ENCODE measurements at places on chromosomes 5 and 9. TPM values are rescaled to one million over a fixed set of nuclear protein-coding genes. Genes with fewer than 3 reads are reported as not detected.
A peak's percentile ranks its signal among the peaks of the same experiment; 100 is the strongest.

- DNase-seq, result no peak
Measured at GRCh38 chr5:174325961-174326360, 280.5 kb downstream of the NSG2 start.

GRCh38 chr9:134339183-134339806 lies 13.0 kb downstream of the RXRA start:
- DNase-seq, result no peak

OGN gene
- 32.1 TPM for total RNA-seq

- no peak for DNase-seq
Measured at GRCh38 chr5:154547551-154547950, 69.5 kb upstream of the HAND1 start.

DNA sequence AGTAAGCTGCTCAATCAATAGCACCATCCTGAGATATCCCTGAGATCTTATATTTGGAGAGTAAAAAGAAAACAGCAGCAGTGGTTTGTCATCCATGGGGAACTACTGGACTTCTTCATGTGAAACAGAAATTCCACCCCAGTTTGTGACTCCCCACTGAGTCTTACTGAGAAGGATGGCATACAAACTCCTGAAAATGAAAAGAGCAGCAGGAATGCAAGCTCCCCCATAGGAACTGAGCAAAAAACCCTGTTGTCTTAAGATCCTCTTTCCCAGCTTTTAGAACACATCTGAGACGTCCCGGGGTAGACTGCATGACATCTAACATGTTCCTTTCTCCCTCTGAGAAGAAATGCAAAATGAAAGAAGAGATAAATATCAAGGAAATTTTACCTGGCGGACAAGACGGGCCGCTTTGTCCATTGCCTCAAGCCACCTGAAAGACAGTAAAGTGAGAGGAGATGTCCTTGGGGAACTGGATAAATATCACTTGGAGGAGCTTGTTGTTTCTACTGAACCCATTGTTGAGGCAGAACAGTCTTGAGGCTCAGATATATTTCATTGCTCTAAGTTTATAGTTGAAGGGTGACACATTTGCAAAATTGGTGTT lies 117.1 kb downstream of the NUDT12 start:
- DNase-seq, result no peak

GRCh38 chr5:39399135-39400036 lies 25.4 kb downstream of the DAB2 start:
- no peak for DNase-seq

PCDHGC3 gene
- 37.0 TPM for total RNA-seq

ACSL6 gene
- total RNA-seq, result 5.6 TPM

GRCh38 chr9:123484130-123484529 lies 128.1 kb downstream of the CRB2 start:
- DNase-seq, result no peak

GPR107 gene
- total RNA-seq, result 29.5 TPM

- peak; percentile 73 for DNase-seq
Measured at GRCh38 chr9:119004618-119004990, 364.6 kb downstream of the BRINP1 start.

- DNase-seq, result no peak
Measured at GRCh38 chr9:13090628-13091027, 188.9 kb downstream of the MPDZ start.

- no peak for DNase-seq
Measured at GRCh38 chr9:120394058-120394669, 185.8 kb downstream of the CDK5RAP2 start.

DNA sequence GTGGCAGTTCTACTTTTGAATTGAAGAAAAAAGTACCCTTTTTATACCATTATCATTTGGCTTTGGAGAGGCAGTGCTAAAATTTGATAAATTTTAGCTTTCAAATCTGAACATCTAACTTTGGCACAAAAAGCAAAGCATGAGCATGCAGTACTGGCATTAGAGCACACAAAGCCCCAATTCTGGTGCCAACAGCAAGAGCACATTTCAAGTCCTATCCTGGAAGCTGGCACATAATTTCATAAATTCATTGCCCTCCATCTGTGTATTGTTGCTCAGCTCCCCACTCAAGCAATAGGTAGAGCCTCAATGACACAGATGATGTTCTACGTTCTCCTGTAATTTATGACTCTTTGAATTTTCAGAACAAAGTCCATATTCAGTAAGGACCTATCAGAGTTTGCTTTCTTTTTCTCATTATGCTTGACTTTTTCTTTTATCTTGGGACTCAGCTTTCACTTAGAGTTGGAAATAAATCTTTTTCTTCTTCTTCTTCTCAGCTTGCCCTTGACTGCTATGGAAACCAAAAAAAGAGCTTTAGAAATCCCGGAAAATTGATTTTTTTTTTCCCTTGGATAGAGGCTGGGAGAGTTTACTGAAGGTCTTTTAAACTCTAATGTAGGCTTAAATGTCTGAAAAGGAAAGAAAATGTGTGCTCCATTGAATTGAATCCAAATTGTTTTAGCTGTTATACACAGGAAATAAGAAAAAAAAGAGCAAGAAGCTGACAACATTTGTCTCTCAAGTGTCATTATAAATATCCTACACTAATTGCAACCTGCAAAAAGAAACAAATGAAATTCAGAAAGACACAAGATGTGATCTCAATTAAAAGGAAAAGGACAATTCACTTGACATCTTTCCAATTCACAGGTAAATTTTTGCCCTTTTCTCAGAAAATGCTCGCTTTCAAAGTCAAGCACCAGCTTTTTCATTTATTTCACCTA lies 380.8 kb upstream of the CDH18 start:
- DNase-seq, result no peak

- DNase-seq, result no peak
Measured at GRCh38 chr5:136101884-136102283, 30.8 kb upstream of the SMAD5 start.

DNA sequence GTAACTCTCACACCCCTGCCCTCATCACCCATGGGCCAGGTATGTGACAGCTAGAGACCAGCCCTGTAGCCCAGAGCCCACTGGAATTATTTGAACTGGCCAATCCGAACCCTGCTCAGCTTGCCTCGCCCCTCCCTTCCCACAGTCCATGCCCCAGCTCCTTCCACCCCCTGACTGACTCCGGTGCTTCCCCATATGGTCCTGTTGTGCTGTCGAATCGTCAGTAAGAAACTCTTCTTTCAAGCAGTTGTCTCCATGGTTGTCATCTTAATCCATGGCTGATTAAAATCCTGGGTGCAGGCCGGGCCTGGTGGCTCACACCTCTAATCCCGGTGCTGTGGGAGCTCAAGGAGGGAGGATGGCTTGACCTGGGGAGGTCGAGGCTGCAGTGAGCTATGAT lies 118.5 kb downstream of the COL23A1 start:
- DNase-seq, result no peak

FLT4 gene
- 3.3 TPM for total RNA-seq

DMRT3 gene
- not detected for total RNA-seq

LRRC19 gene
- total RNA-seq, result not detected

GRCh38 chr9:136707849-136708517 lies 4.4 kb upstream of the DIPK1B start:
- no peak for DNase-seq

PCDHB9 gene
- 1.7 TPM for total RNA-seq

- DNase-seq, result no peak
Measured at GRCh38 chr5:171242521-171242920, 66.5 kb upstream of the TLX3 start.

GRCh38 chr9:120913647-120914264 lies 12.8 kb downstream of the TRAF1 start:
- no peak for DNase-seq

DNA sequence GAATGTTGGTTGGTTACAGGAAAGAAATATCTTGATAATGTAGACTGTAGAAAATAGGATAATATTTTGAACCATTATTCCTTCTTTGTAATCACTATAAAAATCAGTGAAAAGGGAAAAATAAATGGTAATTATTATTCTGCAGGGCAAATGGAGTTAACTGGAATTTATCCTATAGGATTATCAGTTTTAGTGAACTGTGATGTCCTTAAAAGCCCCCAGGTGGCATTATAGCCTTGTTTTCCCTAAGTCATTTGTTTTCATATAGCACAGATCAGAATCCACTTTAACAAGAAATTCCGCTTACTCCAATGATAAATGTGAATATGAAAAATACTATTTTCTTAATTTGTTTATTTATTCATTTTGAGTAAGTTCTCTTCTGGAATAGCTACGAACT lies 26.2 kb upstream of the WDR41 start:
- DNase-seq, result no peak

C9 gene
- total RNA-seq, result not detected

- no peak for DNase-seq
Measured at GRCh38 chr9:133359399-133360175, 3.2 kb downstream of the SURF2 start.

GRCh38 chr9:78909566-78909965 lies 612.6 kb downstream of the PSAT1 start:
- DNase-seq, result no peak

SHOC1 gene
- not detected for total RNA-seq

TNFSF8 gene
- total RNA-seq, result 1.0 TPM

GRCh38 chr5:89728750-89729149 lies 680.8 kb downstream of the CETN3 start:
- DNase-seq, result peak; percentile 76

DNA sequence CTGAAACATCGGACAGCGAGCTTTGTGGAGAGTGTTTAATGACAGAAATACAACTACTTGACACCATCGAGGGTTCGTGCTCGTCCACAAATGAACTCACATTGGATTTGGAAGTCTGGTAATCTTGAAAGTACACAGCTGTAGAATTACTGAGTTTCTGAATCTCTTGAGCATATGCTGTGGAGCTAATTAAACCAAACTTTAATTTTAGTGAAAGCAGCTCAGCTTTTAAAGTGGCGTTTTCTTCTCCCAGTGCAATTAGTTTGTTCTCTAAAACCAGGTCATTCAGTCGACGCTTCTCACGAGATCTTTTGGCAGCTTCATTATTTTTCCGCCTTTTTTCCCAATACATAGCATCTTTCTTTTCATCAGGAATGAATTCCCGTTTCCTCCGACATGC lies 13.5 kb downstream of the NFIL3 start:
- DNase-seq, result no peak

- no peak for DNase-seq
Measured at GRCh38 chr5:180302256-180302655, 10.4 kb upstream of the MAPK9 start.

PCDHB7 gene
- total RNA-seq, result 1.6 TPM

SLC34A1 gene
- not detected for total RNA-seq

DNA sequence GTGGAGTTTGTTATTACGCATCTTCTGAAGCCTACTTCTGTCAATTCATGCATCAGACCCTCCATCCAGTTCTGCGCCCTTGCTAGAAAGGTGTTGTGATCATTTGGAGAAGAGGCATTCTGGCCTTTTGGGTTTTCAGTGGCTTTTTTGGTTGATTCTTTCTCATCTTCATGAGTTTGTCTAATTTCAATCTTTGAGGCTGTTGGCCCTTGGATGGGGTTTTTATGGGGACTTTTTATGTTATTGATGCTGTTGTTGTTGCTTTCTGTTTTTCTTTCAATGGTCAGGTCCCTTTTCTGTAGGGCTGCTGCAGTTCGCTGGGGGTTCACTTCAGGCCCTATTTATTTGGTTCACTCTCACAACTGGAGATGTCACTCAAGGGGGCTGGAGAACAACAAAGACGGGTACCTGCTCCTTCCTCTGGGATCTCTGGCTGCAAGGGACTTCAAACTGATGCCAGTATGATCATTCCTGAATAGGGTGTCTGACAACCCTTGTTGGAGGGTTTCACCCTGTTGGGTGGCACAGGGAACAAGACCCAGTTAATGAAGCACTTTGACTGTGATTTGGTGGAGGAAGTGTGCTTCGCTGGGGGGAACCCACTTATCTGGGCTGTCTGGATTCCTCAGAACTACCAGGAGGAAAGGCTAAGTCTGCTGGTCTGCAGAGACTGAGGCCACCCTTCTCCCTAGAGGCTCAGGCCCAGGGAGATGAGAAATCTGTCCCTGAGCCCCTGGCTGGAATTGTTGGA lies 226.7 kb upstream of the PTGER4 start:
- DNase-seq, result no peak

GRCh38 chr5:157219491-157220271 lies 39.0 kb downstream of the ITK start:
- DNase-seq, result no peak
